ENCODE measurements at places on chromosomes 1 and 21. TPM values are rescaled to one million over a fixed set of nuclear protein-coding genes. Genes with fewer than 3 reads are reported as not detected.

- no peaks in the 10 kb centered on the region for H3K4me1 ChIP-seq
- peak overlapping the region; percentile 70 for H3K27ac ChIP-seq
- no peak overlapping the region for H3K4me3 ChIP-seq
- no peaks in the 10 kb centered on the region for H3K36me3 ChIP-seq
Measured at GRCh38 chr1:235901461-235901860, 34.8 kb upstream of the LYST start.

- H3K27ac ChIP-seq, result no peak overlapping the region
- no peaks in the 10 kb centered on the region for H3K4me1 ChIP-seq
- DNase-seq, result no peak
- H3K27me3 ChIP-seq, result no peaks in the 10 kb centered on the region
Measured at GRCh38 chr1:5312293-5312674, 657.9 kb downstream of the AJAP1 start.

- H3K27me3 ChIP-seq, result no peaks in the 10 kb centered on the region
- H3K27ac ChIP-seq, result no peak overlapping the region
- DNase-seq, result no peak
- no peak overlapping the region for H3K4me3 ChIP-seq
Measured at GRCh38 chr21:45736690-45737484, 93.4 kb downstream of the PCBP3 start.

DNA sequence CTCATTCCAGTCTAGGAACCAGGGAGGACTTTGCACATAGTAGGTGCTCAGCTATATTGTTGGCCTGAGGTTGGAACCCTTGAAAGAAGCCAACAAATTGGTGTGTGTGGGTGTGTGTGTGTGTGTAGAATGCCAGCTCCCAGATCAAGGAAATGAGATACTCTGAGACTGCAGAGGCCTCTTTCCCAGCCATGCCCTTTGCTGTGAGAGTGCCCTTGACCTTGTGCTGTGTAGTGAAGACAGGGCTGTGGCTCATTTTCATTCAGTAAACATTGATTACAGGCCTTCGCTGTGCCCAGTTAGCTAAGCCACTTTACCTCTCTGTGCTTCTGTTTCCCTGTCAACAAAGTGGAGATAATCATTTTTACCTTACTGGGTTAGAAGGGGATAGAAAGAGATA lies 3.2 kb downstream of the CYP4B1 start:
- H3K4me1 ChIP-seq, result peaks cover 19% of the 10 kb centered on the region
- H3K27ac ChIP-seq, result peak overlapping the region; percentile 48
- no peaks in the 10 kb centered on the region for H3K36me3 ChIP-seq

The ABCA4 gene
- 1.7 TPM for total RNA-seq

- no peaks in the 10 kb centered on the region for H3K4me1 ChIP-seq
- H3K27ac ChIP-seq, result no peak overlapping the region
- no peaks in the 10 kb centered on the region for H3K27me3 ChIP-seq
- H3K4me3 ChIP-seq, result no peak overlapping the region
- H3K36me3 ChIP-seq, result no peaks in the 10 kb centered on the region
Measured at GRCh38 chr1:214123061-214123784, 135.4 kb downstream of the PROX1 start.

The AJAP1 gene
- 0.79 TPM for total RNA-seq

DNA sequence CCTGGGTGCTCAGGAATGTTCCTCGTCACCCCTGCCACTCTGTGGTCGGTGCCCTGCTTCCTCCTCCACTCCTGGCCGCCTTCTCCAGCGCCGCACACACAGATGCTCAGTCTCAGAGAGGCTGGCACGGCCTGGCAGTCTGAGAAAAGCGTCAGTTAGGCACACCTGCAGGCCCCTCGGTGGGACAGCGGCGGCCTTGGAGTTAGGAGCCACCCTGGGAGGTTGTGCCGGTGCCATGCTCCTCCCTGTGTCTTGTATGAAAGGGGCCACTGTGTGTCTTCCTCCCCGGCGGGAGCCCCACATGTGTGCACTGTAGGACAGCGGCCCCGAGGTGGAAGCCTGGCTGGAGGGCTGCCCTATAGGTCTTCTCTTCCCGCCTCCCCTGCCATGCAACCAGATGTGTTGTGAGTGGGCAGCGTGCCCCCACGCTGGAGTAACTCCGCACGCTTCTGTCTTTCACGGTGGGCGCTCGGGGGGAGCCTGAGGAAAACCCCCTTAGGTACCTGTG lies 145.2 kb downstream of the PGBD5 start:
- no peak for DNase-seq
- peaks cover 67% of the 10 kb centered on the region for H3K36me3 ChIP-seq
- H3K27me3 ChIP-seq, result no peaks in the 10 kb centered on the region
- H3K27ac ChIP-seq, result no peak overlapping the region
- H3K4me3 ChIP-seq, result no peak overlapping the region

- DNase-seq, result no peak
- H3K27ac ChIP-seq, result no peak overlapping the region
- H3K27me3 ChIP-seq, result no peaks in the 10 kb centered on the region
Measured at GRCh38 chr1:192826791-192827546, 18.1 kb downstream of the RGS2 start.

- no peak overlapping the region for H3K27ac ChIP-seq
- no peak overlapping the region for H3K4me3 ChIP-seq
- DNase-seq, result no peak
- H3K4me1 ChIP-seq, result no peaks in the 10 kb centered on the region
- H3K36me3 ChIP-seq, result no peaks in the 10 kb centered on the region
Measured at GRCh38 chr1:165344736-165345135, 11.8 kb downstream of the LMX1A start.

The CHIA gene
- total RNA-seq, result 2.6 TPM

All from left lung (tissue), 14 donors.